Cortex of kidney (tissue), 1 donor: ENCODE measurements at places on chromosomes 11 and 22.

GRCh38 chr11:65036931-65037330 lies 4.1 kb upstream of the SAC3D1 start:
- DNase-seq: no peak

DNA sequence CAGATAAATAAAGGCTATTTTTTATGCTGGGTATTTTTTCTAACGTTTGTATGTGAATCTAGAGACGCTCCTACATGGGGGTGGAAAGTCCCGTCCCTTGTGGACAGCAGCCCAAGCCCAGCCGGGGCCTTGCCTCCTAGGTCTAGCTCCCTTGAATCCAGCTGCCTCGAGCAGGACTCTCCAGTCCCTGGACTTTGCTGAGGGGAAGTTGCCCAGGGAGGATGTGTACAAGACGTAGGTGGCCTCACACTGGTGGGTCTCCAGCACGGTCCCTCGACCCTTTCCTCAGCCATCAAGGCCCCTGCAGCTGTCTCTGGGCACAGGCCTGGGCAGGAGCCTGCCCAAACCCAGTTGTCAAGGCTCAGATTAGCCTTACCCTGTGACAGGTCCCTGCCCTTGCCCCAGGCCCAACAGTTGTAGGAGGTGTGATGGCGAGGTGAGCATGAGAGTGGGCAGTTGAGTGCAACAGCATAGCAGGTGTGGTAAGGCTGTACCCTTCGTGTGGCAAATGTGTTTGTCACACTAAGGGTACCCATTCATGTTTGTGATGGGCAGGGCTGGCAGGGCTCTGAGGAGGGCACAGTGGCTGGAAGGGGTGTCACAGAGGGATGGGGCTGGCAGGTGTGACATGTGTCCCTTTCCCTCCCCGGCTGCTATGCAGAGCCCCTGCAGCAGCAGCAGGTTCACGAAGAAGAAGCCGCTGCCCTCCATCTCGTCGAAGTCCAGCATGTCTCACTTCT lies 3.4 kb downstream of the CCDC116 start:
- no peak for DNase-seq

- no peak for DNase-seq
Observed at GRCh38 chr11:10325277-10326011, 20.6 kb downstream of the ADM start.

DNA sequence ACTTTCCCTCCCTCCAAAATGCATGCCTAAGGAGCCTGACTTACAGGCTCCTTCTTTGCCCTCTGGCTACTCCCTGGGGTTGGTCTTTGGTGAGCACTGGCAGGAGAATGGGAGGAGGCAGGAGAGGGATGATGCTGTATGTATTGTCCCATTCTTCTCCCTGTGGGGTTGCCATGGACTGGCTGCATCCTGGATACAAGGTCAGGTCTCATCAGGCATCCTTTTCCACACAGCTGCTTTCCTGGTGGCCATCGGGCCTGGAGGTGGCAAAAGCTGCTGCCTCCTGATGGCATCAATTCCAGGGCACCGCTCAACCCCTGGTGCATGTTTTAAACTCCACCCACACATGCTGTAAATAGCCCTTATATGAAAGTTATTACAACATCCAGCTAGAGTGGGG lies 257.2 kb downstream of the ETS1 start:
- DNase-seq: no peak

DNA sequence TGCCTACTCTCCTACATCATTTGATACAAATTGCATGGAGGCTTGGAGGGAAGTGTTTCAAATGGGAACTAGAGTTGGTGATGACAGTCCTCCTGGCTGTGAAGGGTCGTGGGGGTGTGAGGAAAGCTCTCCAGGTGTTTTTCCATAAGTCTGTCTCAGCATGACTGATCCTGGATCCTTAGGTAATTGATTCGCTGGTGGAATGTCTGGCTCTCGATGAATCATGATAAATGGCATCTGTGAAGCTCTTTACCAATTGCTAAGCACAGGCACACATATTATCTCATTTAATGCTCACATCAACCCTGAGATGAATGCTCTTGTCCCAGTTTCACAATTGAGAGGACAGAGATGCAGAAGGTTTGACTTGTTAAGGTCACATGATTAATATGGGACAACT lies 107.5 kb downstream of the PKNOX2 start:
- DNase-seq: no peak

- no peak for DNase-seq
Observed at GRCh38 chr22:49934160-49934890, 15.9 kb downstream of the CRELD2 start.

DNA sequence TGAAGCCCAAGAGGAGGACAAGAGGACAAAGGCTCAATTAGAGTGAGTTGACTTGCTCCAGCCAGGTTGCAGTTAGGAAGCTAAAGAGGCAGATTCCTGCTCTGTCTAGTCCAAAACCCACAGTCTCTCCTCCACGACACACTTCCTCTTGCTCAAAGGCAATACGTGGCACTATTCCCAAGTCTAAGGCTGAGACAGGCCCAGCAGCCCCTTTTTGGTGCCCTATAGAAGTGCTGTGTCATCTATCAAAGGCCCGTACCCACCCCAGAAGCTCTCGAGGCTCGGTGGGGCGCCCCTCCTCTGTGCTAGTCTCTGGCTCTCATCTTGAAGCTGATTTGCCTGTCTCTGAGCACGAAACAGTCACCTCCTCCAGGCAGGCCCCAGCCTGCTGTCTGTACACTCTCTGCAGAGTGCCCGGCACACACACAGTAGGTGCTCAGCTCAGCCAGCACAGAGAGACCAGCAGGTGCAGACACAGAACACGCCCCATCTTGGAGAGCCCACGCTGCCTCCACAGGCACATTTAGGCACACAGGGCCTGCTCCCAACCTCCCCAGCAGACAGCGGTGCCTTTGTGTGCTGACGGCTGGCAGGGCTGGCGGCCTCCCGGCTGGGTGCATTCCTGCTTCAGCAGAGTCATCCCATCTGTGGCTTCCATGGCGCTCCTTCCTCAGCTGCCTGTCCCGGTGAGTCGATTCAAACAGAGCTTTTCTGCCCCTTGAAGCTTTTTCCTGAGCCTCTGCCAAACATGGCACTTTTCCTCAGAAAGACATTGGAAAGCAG lies 52.8 kb downstream of the MYH9 start:
- DNase-seq: no peak

DNA sequence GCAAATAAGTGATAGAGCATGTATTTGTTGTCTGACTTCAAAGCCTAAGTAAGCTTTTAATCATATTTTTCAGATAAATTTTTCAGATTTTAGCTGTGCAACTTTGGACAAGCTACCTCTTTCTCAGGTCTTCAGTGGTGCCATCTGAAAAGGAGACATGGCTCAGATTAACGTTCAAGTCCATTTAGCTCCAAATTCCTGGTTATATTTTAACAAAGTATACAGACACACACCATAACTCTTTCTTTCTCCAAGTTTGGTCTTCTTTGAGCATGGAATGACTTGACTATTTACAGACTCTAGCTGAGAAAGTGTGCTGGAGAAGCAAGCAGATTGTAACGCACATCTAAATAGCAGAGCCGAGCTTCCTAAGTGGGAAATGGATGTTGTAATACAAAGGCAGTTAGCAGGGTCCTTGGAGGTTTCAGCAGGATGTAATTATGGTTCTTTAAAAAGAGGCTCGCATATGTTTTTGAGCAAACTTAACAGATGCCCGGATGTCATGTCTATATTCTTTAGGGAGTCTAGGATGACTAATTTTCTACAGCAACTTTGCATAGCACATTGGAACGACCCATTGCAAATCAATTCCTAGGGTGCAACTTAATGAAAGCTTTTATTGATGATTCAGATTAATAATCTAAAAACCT lies 128.1 kb upstream of the E2F8 start:
- no peak for DNase-seq

DNA sequence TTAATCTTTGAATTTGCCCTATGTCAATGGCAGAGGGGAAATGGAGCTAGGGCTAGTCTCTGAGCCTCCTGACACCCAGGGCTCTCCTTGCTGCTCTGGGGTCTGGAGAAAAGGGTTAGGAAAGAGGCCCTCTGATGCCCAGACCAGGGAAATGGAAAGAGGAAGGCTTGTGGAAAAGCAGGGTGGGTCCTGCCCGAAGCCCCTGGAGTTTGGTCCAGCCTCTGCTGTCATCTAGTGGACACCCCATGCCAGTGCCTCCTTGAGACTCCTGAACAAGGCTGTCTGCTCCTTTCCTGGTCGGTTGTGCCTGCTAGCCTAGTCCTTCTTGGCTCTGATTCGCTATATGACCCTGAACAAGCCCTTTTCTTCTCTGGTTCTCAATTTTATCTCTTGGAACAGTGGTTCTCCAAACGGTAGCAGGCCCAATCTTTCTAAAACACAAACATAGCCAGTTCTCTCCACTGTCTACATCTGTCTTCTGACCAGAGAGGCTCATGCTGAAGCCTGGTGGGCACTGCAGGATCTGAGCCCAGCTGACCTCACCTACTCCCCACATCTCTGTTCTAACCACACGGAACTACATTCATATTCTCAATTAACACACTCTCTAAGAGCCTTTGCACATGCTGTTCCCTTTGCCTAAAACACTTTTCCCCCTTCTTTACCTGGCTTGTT lies 8.8 kb upstream of the PLA2G3 start:
- DNase-seq: no peak

- DNase-seq: no peak
Observed at GRCh38 chr11:61293867-61294716, 1.0 kb downstream of the VWCE start.

DNA sequence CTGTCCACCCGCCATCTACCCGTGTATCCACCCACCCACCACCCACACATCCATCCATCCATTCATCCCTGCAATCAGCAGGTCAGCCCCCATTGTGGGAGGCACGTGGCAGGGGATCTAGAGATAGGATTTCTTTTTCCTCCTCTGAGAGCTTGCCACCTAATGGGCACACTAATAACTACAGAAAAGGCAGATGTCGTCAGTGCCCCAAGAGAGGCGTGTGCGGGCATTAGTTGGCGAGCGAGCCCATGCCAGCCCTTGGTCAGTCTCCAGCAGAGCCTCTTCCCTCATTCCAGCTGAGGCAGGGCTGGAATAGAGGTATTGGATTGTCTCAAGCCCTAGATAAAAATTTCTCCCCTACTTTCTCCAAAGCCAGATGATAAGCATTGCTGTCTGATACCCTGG lies 9.7 kb downstream of the USP2 start:
- no peak for DNase-seq

DNA sequence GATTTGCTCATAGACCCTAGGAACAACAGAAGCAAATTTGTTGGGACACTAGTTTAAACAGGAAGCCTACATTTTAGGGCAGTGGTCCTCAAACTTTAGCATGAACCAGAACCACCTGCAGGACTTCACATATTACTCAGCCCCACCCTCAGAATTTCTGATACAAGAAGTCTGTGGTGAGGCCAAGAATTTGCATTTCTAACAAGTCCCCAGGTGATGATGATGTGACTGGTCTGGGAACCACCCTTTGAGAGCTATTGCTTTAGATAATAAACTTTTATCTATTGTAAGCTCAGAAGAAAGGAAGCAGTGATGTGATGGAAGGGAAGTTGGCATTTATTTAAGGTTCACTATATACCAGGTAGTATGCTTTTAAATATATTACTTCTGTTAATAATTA lies 194.0 kb downstream of the FAM181B start:
- DNase-seq: no peak

DNA sequence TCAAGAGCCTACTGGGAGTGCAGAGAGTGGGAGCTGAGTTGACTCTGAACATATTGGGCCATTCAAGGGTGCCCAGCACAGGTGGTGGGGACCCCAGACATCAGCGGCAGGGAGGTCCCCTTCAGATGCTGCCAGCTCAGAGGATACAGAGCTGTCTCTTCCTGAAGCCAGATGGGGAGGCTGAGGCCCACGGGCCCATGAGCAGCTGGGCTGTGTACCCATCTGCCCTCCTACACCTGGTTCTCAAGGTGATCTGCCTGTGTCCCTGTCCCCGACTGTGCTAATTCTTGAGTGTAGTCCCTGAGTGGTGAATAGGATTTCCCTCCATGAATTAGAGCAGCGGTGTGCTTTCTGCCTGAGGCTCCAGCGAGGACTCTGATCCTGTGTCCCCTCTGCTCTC lies 76.3 kb downstream of the MICAL2 start:
- no peak for DNase-seq

DNA sequence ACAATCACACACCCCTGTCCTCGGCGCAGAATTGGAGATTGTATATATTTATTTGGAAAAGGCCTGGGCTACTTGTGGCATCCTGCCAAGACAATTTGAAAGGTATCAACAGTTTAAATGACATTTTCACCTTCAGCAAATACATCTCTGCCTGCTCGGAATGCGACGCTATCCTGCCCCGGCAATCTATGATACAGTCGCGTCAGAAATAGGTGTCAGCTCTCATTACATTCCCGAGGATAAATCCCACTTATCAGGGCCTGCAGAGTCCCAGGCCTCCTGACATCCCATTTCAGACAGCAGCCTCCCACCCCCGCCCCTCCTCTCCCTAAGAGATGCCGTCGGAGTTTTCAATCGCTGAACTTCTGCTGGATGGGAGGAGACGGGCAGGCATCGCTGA lies 114.7 kb downstream of the BRD1 start:
- DNase-seq: no peak

DNA sequence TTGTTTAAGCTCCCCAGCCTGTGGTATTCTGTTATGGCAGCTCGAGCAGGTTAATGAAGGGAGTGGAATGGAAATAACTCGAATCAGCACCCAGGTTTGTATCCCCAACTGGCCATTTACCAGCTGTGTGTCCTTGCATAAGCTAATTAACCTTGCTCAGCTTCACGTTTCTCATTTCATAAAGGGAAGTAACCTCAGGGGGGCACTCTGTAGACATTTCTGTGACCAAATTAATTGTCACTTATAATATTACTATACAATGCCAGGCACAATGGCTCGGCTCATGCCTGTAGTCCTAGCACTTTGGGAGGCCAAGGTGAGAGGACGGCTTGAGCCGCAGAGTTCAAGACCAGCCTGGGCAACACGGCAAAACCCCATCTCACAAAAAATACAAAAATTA lies 13.8 kb downstream of the ADA2 start:
- DNase-seq: no peak

DNA sequence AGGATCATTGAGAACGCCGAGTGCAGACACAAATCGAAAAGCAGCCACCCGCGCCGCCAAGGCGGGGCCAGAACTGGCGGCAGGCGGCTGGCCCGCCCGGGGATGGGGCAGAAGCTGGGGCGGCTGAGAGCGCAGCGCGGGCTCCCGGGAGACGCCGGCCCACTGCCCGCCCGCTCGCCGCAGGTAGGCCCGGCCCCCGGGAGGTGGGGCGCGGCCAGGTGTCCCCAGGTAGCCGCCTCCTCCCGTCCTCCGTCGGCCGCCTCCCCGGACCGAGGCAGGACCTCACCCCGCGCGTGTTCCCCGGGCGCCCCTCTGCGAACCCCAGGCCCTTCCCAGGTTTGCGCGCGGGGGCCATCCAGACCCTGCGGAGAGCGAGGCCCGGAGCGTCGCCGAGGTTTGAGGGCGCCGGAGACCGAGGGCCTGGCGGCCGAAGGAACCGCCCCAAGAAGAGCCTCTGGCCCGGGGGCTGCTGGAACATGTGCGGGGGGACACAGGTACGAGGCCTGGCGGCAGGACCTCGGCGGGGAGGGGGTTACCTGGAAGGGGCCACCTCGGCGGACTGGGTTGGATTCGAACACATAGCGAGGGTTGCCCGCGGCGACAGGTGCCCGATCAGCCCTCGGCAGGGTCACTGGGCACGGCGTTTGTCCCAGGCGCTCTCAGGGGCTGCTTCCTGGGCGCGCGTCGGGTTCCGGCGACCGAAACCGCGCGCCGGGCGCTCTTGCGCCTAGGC lies at the start of gene PRRG4:
Gene PRRG4 (plus strand): TSS at position 248 of the 733 bp plus-strand sequence. CDS start 603 bp downstream, outside the sequence.
- DNase-seq: peak; percentile 29
